NCI-H345 (cell line): ENCODE measurements at places on chromosomes 5 and 9.

DNA sequence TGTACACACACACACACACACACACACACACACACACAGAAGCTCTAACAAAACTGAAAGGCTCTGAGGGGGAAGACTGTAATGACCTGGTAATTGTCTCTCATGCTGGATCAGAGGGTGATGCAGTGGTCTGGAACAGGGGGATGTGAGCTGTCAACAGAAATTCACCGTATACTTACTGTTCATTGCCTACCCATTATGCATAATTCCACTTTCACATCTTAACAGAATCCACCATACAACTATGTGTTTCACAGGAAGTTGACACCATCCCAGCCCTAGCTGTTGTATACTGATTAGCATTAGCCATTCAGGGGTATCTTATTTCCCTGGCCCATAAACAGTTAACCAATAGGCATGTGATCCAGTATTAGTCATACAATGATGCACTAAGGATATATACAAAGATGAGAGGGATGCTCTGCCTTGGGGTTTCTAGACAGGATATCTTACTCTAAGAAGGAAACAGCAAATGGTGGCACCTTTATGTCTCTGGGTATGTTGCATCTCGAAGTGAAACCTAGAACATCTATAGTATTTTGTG lies 396.5 kb upstream of the BRINP1 start:
- no peak for DNase-seq

DNA sequence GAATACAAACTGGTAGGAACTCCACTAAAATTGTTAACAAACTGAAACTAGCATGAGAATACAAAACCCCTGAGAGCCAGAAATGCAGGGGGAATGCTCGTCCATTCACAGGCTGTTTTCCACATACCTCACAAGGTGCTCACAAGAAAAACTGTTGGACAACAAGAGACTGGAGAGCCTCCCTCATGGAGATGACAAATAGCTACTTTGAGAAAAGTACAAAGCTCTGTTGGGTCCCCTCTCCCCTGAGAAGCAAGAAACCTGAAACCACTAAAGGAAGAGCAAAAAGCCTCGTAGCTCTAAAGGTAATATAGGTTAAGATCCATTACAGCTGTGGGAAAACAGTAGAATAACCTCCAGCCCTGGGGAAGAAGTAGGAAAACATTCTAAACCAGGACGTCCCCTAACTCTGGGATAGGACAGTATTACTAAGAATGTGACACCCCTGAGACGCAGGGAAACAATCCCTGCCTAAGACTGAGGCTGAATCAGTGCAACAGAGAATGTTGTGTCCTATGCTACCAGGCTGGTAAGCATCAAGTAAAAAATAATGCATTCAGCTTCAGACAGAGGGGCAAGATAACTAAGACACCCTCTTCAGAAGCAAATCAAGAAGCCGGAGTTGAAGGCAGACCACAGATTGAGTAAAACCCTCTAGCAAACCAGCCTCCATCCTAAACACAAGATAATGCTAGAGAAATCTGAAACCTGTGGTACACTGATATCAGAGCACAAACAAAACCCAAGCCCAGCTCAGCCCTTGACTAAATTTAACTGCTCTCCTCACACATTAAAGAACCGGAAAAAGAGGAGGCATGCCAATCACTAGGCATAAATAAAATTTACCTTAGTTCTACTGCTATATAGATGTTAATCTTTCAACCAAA lies 160.2 kb downstream of the SSBP2 start:
- DNase-seq = no peak

GRCh38 chr9:130498918-130499698 lies 54.3 kb downstream of the ASS1 start:
- DNase-seq = no peak

DNA sequence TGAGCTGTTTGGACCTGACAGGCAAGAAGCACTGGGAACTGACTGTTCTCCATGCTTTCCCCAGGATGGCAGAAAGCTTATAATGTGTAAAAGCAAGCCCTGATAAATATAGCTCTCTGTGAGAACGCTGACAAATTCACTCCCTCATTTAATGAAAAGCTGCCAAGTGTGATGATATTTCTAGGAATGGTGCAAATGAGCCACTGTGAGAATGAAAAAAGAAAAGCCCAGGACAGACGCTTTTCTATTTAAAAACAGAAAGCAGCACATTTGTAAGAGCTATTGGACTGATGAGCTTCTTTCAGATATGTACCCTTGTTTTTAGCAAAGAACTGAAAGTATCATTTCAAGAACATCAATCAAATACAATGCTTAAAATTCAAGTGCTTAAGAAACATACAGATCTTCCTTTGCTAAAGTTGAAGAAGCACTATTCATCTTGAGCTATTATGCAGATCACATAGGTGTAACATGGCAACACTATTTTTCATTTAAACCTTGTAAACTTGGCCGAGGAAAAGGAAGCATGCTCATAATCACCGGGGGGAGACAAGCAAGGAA lies 842.6 kb upstream of the ACO1 start:
- DNase-seq = no peak

GRCh38 chr5:40397091-40397490 lies 282.6 kb upstream of the PTGER4 start:
- no peak for DNase-seq

GRCh38 chr5:54087436-54087835 lies 222.9 kb downstream of the ARL15 start:
- DNase-seq = no peak
